ENCODE measurements at places on chromosomes 7 and 10. TPM values are rescaled to one million over a fixed set of nuclear protein-coding genes. Genes with fewer than 3 reads are reported as not detected.

- H3K4me1 ChIP-seq, result peaks cover 11% of the 10 kb centered on the region
- no peak overlapping the region for H3K27ac ChIP-seq
- no peaks in the 10 kb centered on the region for H3K27me3 ChIP-seq
- H3K36me3 ChIP-seq, result peaks cover 20% of the 10 kb centered on the region
- DNase-seq, result no peak
Measured at GRCh38 chr10:11587722-11588259, 23.7 kb downstream of the USP6NL start.

DNA sequence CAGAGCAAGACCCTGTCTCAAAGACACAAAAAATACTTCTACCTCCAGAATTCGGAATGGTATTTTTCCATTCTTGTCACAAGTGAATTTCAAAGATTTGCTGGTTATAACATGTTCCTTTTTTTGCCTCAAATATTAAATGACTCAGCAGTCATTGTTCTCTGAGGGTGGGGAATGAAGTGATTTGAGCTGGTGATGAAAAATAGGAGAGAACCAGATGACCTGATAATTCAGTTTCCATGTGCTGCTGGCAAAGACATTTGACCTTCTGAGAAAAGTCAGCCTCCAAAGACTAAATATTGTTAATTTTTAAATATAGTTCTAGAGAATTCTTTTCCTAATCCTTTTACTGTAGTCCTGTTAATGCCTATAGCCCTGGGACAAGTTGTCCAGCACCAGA is 78.9 kb downstream of the CACNB2 start:
- H3K4me3 ChIP-seq, result no peak overlapping the region
- H3K27me3 ChIP-seq, result peaks cover 3% of the 10 kb centered on the region
- H3K36me3 ChIP-seq, result no peaks in the 10 kb centered on the region
- no peak for DNase-seq

Gene SKIDA1
- total RNA-seq, result 53.0 TPM

DNA sequence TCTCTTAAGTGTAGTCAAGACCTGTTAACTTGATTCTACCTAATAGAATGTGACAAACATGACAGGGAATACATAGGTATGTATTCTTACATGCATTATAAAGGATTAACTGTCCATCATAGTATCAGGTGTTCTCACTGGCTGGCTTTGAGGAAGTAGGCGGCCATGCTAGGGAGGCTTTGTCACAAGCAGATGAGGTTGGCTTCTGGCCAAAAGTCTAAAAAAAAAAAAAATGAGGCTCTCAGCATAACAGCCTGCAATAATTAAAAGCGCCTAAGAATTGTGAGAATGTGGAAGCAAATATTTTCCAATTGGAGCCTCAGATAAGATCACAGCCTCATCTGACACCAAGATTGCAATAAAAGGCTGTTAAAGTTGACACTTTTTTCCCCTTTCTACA is 1256.8 kb upstream of the SORCS1 start:
- H3K4me3 ChIP-seq, result no peak overlapping the region
- peaks cover 1% of the 10 kb centered on the region for H3K27me3 ChIP-seq
- no peak overlapping the region for H3K27ac ChIP-seq
- DNase-seq, result no peak
- no peaks in the 10 kb centered on the region for H3K4me1 ChIP-seq

GRCh38 chr7:156074982-156075615 is 262.8 kb upstream of the SHH start:
- H3K4me3 ChIP-seq, result no peak overlapping the region
- no peaks in the 10 kb centered on the region for H3K36me3 ChIP-seq
- no peaks in the 10 kb centered on the region for H3K27me3 ChIP-seq
- no peaks in the 10 kb centered on the region for H3K4me1 ChIP-seq

All from neural crest cell (in vitro differentiated cells).